ENCODE measurements at places on chromosomes 11 and 22. TPM values are rescaled to one million over a fixed set of nuclear protein-coding genes. Genes with fewer than 3 reads are reported as not detected.
A peak's percentile ranks its signal among the peaks of the same experiment; 100 is the strongest.

DNA sequence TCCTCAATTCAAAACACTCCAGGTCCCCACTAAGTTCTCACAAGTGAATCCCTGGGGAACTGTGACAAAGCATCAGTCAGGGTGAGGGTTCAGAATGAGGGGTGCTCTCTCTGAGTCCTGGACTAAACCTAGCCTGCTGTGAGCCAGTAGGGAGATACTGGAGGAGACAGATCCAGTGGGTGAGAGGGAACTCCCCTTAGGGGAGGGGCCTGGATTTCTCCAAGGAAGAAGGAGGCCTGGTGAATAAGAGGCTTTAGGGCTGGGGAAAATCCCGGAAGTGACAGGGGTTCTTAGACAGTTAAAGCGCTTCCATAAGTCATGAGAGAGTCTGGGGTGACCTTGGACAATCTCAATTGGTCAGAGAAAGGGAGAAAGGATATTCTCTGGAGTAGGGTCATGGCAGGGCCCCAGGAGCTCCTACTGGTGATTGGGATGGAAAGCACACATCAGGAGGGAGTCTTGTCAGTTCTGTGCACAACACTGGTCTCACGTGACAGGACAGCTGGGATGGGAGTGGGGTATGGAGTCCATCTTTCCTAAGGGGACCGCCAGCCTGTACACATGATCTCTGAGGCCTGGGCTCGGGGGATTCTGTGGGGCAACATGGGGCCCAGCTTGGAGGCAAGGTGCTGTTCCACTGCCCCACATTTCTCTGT is 1.5 kb downstream of the TBC1D10A start:
- peak overlapping the region; percentile 83 for H3K4me3 ChIP-seq
- peaks cover 8% of the 10 kb centered on the region for H3K36me3 ChIP-seq
- DNase-seq: no peak
- H3K27me3 ChIP-seq: no peaks in the 10 kb centered on the region
- peak overlapping the region; percentile 78 for H3K27ac ChIP-seq
- H3K4me1 ChIP-seq: peaks cover 57% of the 10 kb centered on the region

DNA sequence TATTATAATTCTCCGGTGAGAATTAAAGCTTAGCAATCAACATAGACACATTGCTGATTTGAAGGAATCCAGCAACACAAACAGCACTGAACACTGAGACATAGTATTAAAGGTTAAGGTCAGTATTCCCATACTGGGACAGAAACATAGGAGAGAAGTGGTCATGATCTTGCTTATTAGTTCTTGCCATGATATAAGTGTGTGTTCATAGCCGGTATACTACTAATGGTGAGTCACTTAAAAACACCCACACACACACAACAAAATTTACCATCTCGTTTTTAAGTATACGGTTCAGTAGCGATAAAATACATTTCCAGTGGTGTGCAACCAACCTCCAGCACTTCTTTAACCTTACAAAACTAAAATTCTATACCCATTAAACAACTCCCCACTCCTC is 96.3 kb downstream of the C11orf65 start:
- no peak for DNase-seq
- H3K27me3 ChIP-seq: no peaks in the 10 kb centered on the region
- H3K27ac ChIP-seq: no peak overlapping the region
- no peak overlapping the region for H3K4me3 ChIP-seq

DNA sequence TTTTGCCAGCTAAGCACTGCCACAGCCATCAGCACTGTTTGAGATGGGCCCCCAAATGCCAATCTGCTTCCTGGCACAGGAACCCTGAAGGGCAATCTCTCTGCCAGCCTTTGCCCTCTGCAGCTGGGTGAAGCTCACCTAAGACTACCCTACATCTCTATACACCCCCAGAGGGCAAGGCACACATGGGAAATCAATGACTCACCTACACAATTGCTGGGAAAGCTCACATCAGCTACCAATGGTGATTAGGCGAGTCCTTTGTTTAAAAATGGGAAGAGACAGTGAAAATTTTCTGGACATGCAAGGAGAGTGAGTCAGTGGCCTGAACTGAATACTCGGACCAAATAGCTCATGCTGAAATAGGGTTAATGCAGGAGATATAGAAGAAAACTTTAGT is 12.6 kb upstream of the PRDM11 start:
- H3K27ac ChIP-seq: no peak overlapping the region
- H3K27me3 ChIP-seq: peaks cover 30% of the 10 kb centered on the region
- H3K4me3 ChIP-seq: no peak overlapping the region
- no peak for DNase-seq
- H3K36me3 ChIP-seq: peaks cover 2% of the 10 kb centered on the region

GRCh38 chr22:43625242-43625641 is 186.9 kb downstream of the EFCAB6 start:
- DNase-seq: no peak
- no peaks in the 10 kb centered on the region for H3K4me1 ChIP-seq
- no peak overlapping the region for H3K4me3 ChIP-seq
- H3K36me3 ChIP-seq: no peaks in the 10 kb centered on the region

MB gene
- total RNA-seq: not detected

GRCh38 chr22:48756146-48757111 is 1071.2 kb downstream of the BRD1 start:
- no peaks in the 10 kb centered on the region for H3K36me3 ChIP-seq
- no peaks in the 10 kb centered on the region for H3K4me1 ChIP-seq
- H3K27ac ChIP-seq: no peak overlapping the region
- peak; percentile 1 for DNase-seq
- H3K4me3 ChIP-seq: no peak overlapping the region
- peaks cover 12% of the 10 kb centered on the region for H3K27me3 ChIP-seq

GRCh38 chr11:100887659-100888058 is 200.6 kb downstream of the ARHGAP42 start:
- no peaks in the 10 kb centered on the region for H3K36me3 ChIP-seq
- no peak overlapping the region for H3K4me3 ChIP-seq
- no peaks in the 10 kb centered on the region for H3K4me1 ChIP-seq
- H3K27ac ChIP-seq: no peak overlapping the region
- DNase-seq: no peak

NAALADL1 gene
- 15.2 TPM for total RNA-seq

AGBL2 gene
- 5.0 TPM for total RNA-seq

RAG2 gene
- not detected for total RNA-seq

GRCh38 chr11:125068368-125068767 is 5.3 kb downstream of the SLC37A2 start:
- peaks cover 8% of the 10 kb centered on the region for H3K4me1 ChIP-seq
- no peak for DNase-seq
- peaks cover 35% of the 10 kb centered on the region for H3K27me3 ChIP-seq
- no peak overlapping the region for H3K27ac ChIP-seq
- H3K4me3 ChIP-seq: no peak overlapping the region
- H3K36me3 ChIP-seq: no peaks in the 10 kb centered on the region

GRCh38 chr22:37896939-37897338 is 9.2 kb upstream of the MICALL1 start:
- no peak for DNase-seq
- H3K27me3 ChIP-seq: no peaks in the 10 kb centered on the region
- peak overlapping the region; percentile 93 for H3K27ac ChIP-seq

DNA sequence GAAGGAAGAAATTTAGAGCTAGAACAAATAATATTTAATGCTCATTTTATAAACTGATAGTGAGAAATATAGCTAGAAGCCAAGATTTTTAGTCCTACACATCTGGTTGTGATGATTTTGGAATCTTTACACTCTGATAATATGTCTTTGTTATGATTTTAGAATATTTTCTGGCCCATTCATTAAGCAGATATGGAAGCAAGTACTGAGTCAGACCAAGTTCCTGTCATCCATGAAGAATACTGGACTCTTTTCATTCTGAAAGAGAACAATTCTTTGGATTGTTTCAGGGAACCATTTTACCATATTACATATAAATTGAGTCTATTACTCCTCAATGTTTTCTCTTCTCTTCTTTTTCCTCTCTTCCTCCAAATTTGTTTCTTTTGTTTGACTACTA is 227.4 kb downstream of the TMEM135 start:
- H3K27me3 ChIP-seq: no peaks in the 10 kb centered on the region
- H3K27ac ChIP-seq: no peak overlapping the region
- H3K36me3 ChIP-seq: no peaks in the 10 kb centered on the region
